Hypothalamus (tissue), 51 donors: ENCODE measurements at places on chromosomes 5 and 9.

- no peak for DNase-seq
These were observed 521.3 kb upstream of the TRPC7 start for GRCh38 chr5:136886608-136887007.

DNA sequence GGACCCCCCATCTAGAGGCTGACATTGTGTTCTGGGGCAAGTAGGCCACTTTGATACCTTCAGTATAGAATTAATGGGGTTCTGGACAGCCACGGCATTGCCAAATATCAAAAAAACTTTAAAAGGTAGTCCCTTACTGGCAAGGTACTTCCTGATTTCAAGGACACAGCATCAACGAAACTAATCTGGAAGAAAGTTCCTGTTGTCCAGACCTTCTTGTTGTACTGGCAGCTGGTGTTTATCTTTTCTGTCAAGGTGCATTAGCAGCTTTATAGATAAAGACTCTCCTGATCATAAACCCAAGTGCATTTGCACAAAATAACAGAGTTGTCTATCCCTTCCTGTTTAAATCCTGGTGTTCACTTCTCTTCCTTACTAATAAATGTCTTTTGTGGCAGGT lies 23.7 kb upstream of the GOLGA1 start:
- no peak for DNase-seq

DNA sequence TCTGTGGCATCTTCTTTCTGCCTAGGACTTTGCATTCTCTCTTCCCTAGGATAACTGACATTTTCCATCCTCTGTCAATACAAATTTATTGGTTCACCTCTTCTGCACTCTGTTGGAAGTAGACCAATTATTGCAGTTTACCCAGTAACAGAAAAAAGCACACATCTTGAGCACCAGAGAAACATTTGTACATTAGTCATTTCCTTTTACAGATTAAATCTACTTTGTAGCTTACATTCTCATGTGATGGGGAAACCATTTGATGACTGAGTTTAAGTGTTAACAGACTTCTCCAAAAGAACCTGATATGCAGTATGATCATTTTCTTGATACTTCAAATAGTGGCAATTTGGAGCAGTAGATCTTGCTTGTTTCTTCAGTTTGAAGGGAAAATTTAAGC lies 1098.8 kb downstream of the DTWD2 start:
- no peak for DNase-seq

DNA sequence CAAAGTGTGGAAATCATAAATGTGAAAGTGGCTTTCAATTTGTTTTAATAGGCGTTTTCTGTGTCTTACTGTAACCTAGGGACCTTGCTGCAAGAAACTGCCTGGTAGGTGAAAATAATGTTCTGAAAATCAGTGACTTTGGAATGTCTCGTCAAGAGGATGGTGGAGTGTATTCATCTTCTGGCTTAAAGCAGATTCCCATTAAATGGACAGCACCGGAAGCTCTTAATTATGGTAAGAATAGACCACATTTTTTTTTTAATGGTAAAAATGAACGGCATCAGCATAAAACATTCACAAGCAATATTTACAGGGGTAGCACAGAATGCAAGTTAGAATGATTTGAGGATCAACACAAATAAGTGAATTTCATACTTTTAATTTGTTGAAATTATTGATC lies 229.1 kb downstream of the PJA2 start:
- no peak for DNase-seq

GRCh38 chr9:130058154-130058553 lies 4.4 kb downstream of the GPR107 start:
- no peak for DNase-seq

GRCh38 chr5:78799266-78800017 lies 150.9 kb upstream of the LHFPL2 start:
- DNase-seq: no peak

DNA sequence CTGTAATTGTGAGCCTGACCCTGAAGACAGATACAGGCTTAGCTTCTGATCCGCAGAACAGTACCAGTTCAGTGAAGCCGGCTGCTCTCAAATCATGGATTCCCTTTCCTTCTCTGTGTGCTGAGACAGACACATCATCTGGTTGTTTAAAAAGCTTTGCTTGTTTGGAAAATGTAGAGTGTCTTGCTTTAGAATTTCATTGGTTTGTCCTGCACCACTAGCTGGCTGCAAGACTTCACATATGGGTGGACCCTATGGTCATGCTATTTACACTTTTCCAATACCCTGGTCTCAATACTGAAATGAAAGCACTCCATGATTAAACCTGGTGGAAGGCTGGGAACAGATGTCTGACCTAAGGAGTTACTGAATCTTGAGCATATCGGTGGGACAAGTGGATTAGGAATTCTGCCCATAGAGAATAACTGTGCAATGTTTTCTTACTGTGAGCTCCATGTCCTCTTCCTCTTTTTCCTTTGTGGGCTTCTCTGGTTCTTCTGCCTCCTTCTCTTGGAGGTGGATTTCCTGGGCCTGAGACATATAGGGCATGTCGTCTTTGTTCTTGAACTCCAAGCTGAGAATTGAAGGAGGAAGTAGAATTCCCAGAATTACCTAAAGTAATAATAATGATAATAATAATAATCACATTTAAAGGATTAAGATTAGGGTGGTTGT lies 201.1 kb upstream of the KLF9 start:
- no peak for DNase-seq

DNA sequence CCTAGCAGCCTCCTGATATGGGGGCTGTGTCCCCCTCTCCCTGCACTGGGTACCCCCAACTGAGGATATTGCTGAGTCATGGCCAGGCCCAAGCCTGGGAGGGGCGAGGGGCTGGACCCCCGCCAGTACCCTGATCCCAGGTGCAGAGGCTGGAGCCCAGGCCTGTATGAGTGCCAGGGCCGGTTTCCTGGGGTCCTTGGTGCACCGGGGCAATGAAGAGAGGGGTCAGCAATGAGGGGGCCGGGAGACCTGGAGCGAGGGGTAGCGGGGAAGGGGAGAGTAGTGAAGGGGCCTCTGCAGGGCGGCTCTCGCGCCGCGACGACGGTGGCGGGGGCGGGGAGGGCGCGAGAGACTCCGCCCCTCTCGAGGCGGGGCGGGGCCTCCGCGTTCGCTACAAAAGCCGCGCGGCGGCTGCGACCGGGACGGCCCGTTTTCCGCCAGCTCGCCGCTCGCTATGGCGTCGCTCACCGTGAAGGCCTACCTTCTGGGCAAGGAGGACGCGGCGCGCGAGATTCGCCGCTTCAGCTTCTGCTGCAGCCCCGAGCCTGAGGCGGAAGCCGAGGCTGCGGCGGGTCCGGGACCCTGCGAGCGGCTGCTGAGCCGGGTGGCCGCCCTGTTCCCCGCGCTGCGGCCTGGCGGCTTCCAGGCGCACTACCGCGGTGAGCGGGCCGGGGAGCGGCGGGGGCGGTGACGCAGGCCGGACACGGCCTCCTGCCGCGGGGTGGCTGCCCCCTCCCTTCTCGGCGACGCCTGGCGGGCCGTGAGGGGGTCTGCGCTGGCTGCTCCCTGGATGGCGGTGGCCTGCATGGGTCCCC lies at the start of gene SQSTM1:
Gene SQSTM1, plus strand, starts transcription at position 423 of the 815 bp plus-strand sequence. Its CDS starts 32 bp downstream, at position 455.
- DNase-seq: peak; percentile 85

- DNase-seq: no peak
These were observed 151.1 kb downstream of the ARL15 start for GRCh38 chr5:54159153-54159892.

- DNase-seq: no peak
These were observed 602.6 kb downstream of the MTRR start for GRCh38 chr5:8471581-8471980.

DNA sequence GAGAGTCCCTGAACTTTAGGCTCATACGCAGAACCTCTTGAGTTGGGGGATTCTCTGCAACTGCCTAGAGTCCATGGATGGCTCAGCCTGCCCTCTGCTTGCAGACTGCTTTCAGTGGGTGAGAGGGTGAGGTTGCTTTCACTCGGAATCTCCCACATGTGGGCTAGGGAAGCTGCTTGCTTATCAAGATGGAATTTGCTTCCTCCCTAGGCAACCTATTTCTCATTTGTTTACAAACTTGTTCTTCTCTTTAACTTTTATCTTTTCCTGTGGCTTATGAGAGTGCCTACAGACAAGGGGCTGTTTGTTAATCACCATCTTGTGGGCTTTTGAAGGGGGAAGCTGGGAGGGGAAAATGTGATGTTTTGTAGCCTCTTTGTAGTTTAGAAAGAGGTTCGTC lies 10.0 kb downstream of the TLE4 start:
- DNase-seq: no peak

DNA sequence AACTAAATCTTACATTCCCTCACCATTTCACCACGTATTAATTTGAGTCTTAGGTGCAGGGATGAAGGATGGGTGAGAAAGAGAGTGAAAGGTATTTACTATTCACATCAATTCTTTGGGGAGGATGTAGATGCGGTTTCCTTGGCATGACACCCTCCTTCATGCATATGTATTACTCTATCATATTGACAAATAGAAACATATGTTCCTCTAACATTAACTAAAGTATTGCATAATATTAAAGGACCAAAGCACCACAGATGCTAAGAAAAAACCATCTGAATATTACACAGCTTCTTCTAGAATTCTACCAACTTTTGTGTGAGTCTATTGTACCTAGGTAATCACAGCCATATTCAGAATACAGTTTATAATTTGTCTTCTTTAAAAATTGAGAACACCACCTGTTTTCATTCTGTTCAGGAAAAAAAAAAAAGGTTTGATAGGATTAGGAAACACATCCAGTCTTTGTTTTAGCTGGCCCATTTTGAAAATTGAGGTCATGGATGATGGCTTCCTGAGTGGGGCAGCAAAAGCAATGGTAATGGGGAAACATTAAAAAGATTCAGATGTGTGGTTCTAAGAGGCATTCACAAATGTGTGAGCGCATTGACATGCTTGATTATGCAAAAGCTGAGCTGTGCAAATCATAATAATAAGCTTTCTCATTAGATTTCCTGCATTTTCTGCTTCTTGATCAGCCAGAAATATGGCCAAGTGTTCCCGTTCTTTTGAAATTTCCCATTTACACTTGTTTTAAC lies 1011.5 kb upstream of the NUDT12 start:
- no peak for DNase-seq

DNA sequence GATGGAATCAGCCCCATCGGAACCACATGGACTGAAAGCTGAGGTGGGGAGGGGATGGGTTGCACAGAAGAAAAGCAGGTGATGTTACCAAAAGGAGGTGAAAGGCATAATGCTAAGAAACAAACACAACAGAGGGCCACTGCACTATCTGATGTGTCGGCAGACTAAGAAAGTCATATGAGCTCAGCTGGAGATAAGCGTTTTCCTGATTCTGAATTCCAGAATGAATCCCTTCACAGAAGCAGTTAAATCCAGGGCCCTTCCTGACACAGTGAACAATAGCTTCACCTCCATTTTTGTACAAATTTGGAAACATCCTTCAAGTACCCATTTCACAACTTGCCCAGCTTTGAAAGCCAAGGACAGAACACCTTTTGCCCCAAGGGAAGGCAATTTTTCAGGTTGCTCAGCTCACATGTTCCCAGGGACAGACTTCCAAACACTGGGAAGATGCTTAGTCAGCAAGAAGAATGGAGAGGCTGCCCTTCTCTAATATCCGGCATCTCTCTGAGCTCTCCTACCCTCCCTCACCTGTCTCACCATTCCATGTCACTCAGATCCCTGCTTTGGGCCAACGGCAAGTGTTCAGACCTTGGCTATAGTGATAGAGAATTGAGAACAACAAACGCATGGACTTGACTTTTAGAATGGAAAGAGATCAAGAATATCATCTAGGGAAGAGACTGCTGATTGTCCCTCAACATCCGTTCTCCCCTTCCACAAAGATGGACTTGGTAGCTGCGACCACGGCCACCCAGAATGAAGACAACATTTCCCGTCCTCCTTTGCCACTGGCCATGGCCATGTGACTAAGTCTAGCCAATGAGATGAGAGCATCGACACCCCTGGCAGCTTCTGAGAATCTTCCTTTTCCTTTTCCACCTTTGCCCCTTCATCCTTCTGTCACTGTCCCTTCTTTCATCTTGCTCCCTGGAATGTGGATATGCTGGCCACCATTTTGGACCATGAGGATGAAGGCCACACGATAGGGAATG lies 68.6 kb upstream of the IL17B start:
- DNase-seq: no peak

DNA sequence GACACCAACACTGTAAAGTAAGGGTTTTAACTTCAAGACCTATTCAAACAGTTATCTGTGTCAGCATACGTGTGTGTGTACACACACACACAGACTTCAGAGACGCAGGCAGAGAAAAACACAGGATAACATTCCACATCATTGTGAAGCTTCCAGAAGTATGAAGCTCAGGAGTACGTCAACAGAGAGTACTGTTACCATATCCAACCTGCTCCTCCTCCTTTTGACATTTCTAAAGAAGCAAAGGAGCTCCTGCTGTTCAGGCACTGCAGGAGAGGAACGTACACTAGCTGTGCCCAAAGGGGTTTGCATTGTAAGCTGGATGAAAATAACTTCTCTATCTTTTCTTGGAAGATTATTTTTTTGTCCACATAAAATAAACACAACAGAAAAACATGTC lies 180.7 kb downstream of the MEF2C start:
- DNase-seq: no peak

DNA sequence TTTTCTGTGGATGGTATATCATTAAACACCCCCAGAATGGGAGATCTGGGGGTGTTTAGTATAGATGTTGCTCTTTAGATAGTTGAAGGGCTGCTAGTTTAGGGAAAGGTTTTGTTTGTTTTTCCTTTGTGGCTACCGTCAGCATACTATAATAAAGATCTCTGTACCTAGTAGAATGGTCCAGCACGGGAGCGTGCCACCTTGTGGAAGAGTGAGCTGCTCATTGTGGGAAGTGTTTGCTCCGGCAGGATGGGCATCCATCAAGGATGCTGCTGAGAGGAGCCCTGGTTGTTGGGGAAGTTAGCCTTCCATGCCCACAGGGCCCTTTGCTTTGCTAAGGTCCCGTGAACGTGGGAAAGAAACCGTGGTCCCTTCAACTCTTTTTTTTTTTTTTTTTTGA lies 113.1 kb downstream of the LIFR start:
- no peak for DNase-seq

DNA sequence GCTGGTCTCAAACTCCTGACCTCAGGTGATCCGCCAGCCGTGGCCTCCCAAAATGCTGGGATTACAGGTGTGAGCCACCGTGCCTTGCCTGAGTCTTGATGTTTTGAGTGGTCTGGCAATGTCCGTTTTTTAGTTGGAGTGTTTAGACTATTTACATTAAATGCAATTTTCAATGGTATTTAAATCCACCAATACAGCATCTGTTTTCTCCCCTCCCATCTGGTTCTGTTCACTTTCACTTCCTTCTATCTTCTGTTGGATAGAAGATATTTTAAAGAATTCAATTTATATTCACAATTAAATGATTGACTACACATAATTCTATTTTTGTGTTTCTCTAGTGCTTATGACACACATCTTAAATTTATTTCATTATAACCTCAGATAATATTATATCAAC lies 26.0 kb upstream of the PCAT7 start:
- no peak for DNase-seq

DNA sequence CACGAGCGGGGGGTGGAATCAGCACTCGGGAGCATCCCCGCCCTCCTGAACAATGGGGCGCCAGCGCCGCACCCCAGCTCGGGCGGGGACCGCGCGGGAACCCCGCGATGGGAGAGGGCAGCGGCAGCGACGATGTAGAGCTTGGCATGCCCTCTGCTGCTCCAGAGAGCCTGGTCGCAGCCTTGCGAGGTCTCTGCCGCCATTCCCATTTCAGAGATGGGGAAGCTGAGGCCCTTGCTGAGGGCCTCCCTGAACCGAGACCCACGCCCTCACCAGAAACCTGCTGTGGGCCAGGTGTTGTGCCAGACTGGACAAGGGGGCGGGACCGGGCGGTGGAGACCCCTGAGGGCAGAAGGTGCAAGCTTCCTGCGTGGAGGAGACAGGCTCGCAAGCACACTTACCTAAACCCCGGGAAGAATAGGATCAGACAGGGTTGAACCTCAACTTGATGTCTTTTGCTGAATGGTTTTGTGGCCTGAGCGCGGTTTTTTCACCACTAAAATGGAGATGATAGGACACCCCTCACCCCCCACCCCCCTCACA lies 647 bp upstream of the MEGF9 start:
- DNase-seq: no peak
